Calu3 (cell line): ENCODE measurements at places on chromosomes 12 and 14. TPM values are rescaled to one million over a fixed set of nuclear protein-coding genes. Genes with fewer than 3 reads are reported as not detected.

- DNase-seq = no peak
- H3K27ac ChIP-seq = peak overlapping the region; percentile 18
- peaks cover 39% of the 10 kb centered on the region for H3K36me3 ChIP-seq
- peaks cover 25% of the 10 kb centered on the region for H3K4me1 ChIP-seq
- no peaks in the 10 kb centered on the region for H3K27me3 ChIP-seq
Measured at GRCh38 chr12:50507930-50508329, 3.1 kb downstream of the DIP2B start.

DNA sequence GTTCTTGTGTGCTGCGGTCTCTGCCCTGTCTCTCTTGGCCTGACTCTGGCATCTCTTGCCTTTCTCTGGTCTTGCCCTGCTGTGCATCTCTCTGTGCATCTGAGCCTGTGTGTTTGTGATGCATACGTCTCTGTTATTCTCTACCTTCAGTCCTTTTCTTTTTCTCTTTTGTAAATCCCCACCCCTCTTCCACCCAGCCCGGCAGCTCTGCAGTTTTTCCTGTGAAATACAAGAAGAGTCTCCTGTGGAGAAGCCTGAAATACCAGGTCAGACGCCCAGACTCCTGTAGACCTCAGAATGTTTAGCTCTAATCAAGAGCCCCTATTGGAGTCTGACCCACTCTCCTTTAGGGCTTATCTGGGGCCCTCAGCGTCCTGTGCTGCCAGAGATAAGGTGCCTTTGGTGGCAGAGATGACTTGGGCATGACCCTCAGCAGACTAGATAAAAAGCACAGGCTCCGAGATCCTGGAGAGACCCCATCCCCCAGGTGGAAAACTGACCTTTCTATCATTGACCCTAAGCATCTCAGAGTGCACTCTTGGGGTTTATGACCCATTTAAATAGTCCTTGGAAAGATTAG lies 167.5 kb upstream of the SRRM4 start:
- H3K27me3 ChIP-seq = peaks cover 13% of the 10 kb centered on the region
- no peak overlapping the region for H3K27ac ChIP-seq
- H3K4me3 ChIP-seq = no peak overlapping the region

DNA sequence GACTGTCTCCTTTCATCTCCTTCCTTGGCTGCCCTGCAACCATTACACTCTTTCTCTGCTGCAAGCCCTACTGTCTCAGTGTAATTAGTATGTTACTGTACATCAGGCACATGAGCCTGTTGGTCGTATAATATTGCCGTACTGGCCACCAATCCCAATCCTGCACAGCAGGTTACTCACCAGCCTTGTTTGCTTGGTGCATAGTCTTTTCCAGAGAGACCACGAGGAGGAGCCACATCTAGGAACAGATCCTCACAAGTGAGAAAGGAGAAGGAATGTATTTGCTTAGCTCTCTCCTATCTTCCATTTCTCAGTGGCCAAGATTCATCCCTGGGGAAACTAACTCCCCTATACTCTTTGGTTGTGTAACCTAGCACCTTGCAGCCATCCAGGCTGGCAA lies 33.0 kb upstream of the BICDL1 start:
- no peaks in the 10 kb centered on the region for H3K27me3 ChIP-seq
- DNase-seq = no peak
- no peaks in the 10 kb centered on the region for H3K36me3 ChIP-seq
- H3K4me1 ChIP-seq = no peaks in the 10 kb centered on the region
- no peak overlapping the region for H3K27ac ChIP-seq
- no peak overlapping the region for H3K4me3 ChIP-seq

- no peaks in the 10 kb centered on the region for H3K4me1 ChIP-seq
- no peak overlapping the region for H3K4me3 ChIP-seq
- DNase-seq = no peak
- no peak overlapping the region for H3K27ac ChIP-seq
- no peaks in the 10 kb centered on the region for H3K36me3 ChIP-seq
Measured at GRCh38 chr12:59219148-59219547, 298.8 kb upstream of the LRIG3 start.

- no peak for DNase-seq
- H3K27me3 ChIP-seq = no peaks in the 10 kb centered on the region
- H3K36me3 ChIP-seq = no peaks in the 10 kb centered on the region
- no peak overlapping the region for H3K4me3 ChIP-seq
- no peak overlapping the region for H3K27ac ChIP-seq
Measured at GRCh38 chr14:56594428-56594827, 14.8 kb downstream of the TMEM260 start.

- H3K27me3 ChIP-seq = no peaks in the 10 kb centered on the region
- no peaks in the 10 kb centered on the region for H3K4me1 ChIP-seq
- H3K27ac ChIP-seq = no peak overlapping the region
- no peak overlapping the region for H3K4me3 ChIP-seq
- DNase-seq = no peak
Measured at GRCh38 chr12:128204711-128205110, 62.3 kb upstream of the TMEM132C start.

DNA sequence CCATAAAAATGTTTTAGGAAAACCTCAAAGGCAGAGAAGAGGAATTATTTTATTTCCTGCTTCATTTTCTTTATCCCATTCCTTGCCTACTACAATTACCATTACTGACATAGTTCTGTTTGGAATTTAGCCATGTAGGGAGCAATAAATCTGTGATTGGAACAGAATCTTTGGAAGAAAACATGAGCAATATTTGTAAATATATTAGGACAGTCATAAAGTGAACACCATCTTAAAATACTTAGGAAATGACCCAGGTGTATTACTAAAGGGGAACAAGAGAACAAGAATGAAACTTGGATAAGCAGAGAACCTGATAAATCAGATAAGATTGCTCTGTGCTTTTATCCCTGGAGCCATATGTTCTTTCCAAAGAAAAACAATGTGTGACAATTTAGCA lies 1326.0 kb upstream of the FLRT2 start:
- H3K4me1 ChIP-seq = no peaks in the 10 kb centered on the region
- H3K27ac ChIP-seq = no peak overlapping the region
- H3K4me3 ChIP-seq = no peak overlapping the region
- no peaks in the 10 kb centered on the region for H3K36me3 ChIP-seq
- H3K27me3 ChIP-seq = no peaks in the 10 kb centered on the region

DNA sequence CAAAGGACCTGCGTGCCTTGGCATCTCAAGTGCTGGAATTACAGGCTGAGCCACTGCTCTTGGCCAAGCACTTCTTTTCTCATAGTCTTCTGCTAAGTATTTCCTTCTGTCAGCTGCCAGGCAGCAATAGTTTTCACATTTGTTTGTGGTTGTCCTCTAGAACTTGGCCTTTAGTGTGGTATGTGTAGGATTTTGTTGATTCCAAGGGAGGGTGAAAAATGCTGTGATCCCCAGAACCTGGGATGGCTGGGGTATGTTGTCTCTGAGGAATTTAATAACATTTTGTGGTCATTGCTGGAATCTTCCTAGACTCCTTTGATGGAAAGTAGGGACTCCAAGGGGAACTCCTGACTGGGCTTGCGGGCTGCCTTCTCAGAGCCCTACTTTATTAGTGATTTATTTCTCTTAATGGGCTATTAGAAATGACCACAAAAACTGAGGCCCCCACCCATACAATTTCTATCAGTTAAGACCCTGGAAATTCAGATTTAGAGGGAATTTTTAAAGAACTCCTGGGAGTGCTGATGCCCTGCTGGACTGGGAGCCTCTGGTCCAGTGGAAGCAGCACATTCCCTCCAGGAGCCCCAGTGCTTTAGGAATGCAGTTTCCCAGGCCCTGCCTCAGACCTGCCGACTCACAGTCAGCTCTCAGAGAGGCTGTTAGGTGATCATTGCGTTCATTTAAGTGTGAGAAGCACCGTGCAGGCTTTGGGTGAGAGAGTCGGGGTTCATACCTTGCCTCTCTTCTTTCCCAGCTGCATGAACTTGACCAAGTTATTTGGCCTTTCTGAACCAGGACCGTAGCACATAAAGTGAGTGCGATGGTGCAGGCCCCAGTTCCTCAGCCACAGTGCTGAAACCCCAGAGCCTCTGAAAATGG lies 22.7 kb downstream of the TRAF3 start:
- H3K27ac ChIP-seq = no peak overlapping the region
- no peak overlapping the region for H3K4me3 ChIP-seq
- no peaks in the 10 kb centered on the region for H3K27me3 ChIP-seq
- no peaks in the 10 kb centered on the region for H3K4me1 ChIP-seq
- peaks cover 7% of the 10 kb centered on the region for H3K36me3 ChIP-seq

DNA sequence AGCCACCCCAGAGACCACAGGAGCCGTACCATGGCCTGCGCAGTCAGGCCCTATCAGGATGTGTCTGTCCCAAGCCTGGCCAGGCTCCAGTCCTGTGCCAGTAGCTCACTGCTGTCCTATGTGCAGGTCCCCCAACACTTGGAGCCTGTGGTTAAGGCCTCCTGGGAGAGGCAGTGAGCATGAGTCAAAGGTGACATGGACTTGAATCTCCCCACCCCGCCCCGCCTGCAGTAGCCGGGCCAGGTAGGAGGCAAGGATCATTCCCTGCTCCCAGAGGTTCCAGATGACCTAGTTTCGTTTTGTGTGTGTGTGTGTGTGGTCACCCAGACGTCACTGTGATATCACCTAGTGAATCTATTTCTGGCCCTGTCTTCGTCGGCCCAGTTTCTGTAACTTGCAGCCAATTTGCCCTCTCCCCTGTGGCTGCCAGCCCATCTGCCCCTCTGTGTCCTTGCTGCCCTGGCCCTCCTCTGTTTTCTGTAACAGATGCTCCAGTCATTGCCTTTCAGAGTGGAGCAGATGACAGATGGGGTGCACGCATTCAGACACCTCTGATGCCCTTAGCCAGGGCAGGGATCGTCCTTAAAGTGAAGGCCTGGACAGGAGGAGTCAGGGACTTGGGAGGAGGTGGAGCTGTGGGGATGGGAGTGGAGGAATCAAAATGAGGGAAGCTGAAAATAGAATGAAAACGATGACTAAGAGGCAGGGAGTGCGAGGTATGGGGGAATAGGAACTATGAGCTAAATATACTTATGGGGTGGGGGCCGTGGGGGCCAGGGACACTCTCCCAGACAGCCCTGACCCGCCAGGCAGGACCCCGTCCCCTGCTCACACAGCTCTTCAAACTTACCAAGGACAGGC lies 37.4 kb downstream of the SLC6A12 start:
- H3K27ac ChIP-seq = no peak overlapping the region
- peaks cover 10% of the 10 kb centered on the region for H3K4me1 ChIP-seq
- peak; percentile 19 for DNase-seq

DNA sequence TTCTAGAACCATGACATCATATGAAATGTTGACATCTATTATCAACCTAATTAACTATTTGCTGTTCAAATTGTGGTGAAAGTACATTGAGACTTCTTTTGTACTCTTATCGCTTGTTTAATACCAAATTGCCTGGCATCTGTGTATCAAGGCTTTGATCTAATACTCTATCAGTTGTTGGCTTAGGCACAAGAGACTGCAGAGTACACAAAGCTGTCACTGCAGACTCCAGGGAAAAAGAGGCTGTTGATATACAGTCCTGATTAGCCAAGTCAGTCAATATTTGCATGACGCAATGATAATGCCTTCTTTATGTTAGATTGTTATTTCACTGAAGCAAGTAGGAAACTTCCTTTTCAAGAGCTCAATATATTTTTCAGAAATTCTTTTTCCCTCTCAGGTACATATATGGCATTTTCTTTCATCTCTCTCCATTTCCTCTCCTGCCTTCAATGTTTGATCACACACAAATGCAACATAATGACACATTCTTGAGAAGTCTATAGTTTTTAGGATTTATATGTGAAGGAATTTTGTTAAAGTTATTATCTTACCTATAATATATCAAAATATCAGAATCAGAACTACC lies 32.3 kb upstream of the PTCSC3 start:
- H3K36me3 ChIP-seq = no peaks in the 10 kb centered on the region
- no peaks in the 10 kb centered on the region for H3K27me3 ChIP-seq
- no peak overlapping the region for H3K4me3 ChIP-seq
- DNase-seq = no peak
- no peaks in the 10 kb centered on the region for H3K4me1 ChIP-seq
- H3K27ac ChIP-seq = no peak overlapping the region

DNA sequence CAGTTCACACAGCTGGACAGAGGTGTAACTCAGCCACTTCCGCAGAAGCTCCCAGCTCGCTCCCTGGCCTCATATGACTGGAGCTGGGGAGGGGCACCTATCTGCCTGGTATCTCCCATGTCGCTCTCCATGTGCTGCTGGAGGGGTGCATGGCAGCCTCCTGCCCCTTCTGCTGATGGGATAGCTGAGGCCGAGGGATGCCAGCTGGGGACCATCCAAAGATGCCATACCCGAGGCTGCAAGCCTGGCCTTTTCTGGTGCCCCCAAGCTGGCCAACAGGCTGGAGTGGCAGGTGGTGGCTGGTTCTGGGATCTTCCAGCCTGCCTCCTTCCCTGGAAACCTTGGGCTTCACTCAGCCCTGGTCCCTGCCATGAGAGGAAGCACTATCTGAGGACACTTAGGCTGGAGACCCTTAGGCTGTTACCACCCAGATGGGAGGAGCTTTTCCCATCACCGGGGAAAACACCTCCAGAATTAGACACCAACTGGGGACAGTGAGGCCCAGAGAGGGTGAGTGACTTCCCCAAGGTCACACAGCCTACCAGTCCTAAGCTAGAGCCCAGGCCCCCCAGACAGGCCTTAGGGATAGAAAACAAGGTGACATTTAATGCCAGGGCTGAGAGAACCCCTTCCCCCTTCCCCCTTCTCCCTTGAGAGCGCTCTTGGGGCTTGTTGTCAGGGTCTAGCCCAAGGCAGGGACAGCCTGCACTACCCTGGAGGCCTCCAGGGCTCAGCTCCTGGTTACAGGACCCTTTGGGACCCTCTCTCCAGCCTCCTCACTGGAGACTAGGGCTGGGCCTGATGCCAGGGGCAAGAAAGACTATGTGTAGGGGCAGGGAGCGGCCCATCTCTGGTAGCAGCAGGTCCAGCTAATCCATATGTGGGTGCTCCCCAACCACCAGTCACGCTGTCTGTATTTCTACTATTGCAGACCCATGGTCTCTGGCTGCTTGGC lies 7.1 kb downstream of the DTX1 start:
- H3K4me3 ChIP-seq = no peak overlapping the region
- H3K27me3 ChIP-seq = no peaks in the 10 kb centered on the region
- H3K36me3 ChIP-seq = peaks cover 5% of the 10 kb centered on the region
- no peak overlapping the region for H3K27ac ChIP-seq
- H3K4me1 ChIP-seq = no peaks in the 10 kb centered on the region

- no peak for DNase-seq
- no peaks in the 10 kb centered on the region for H3K27me3 ChIP-seq
- no peaks in the 10 kb centered on the region for H3K36me3 ChIP-seq
- H3K4me3 ChIP-seq = no peak overlapping the region
- H3K27ac ChIP-seq = no peak overlapping the region
- no peaks in the 10 kb centered on the region for H3K4me1 ChIP-seq
Measured at GRCh38 chr14:92496191-92496857, 17.3 kb upstream of the RIN3 start.

- no peak for DNase-seq
- no peaks in the 10 kb centered on the region for H3K36me3 ChIP-seq
- H3K4me1 ChIP-seq = no peaks in the 10 kb centered on the region
- no peak overlapping the region for H3K27ac ChIP-seq
- H3K4me3 ChIP-seq = no peak overlapping the region
Measured at GRCh38 chr14:89486505-89486904, 69.5 kb upstream of the FOXN3 start.

GRCh38 chr12:89153341-89153740 lies 199.0 kb downstream of the DUSP6 start:
- no peak overlapping the region for H3K4me3 ChIP-seq
- no peaks in the 10 kb centered on the region for H3K36me3 ChIP-seq
- H3K27me3 ChIP-seq = no peaks in the 10 kb centered on the region
- no peak overlapping the region for H3K27ac ChIP-seq
- no peaks in the 10 kb centered on the region for H3K4me1 ChIP-seq

Gene PRPF40B
- 21.7 and 22.2 TPM in 2 replicates for total RNA-seq

Gene PELI2
- 14.7 and 19.5 TPM in 2 replicates for total RNA-seq

Gene ITPR2
- 2.5 and 4.4 TPM in 2 replicates for total RNA-seq

Gene BICDL1
- 25.7 and 31.6 TPM in 2 replicates for total RNA-seq

Gene TM7SF3
- 62.1 and 70.0 TPM in 2 replicates for total RNA-seq

Gene SYNE3
- total RNA-seq = 0.97 and 1.1 TPM in 2 replicates

Gene CFAP73
- 2.3 and 3.2 TPM in 2 replicates for total RNA-seq

Gene KRT6C
- not detected in 2 replicates for total RNA-seq

Gene ASCL1
- total RNA-seq = 0.15 TPM in 1 of 2 replicates, not detected in the other
